ENCODE measurements at places on chromosomes 12 and 14.

- DNase-seq: no peak
Measured at GRCh38 chr14:101870273-101870939, 94.0 kb upstream of the DYNC1H1 start.

GRCh38 chr14:34682787-34683321 is 31.5 kb downstream of the CFL2 start:
- DNase-seq: no peak

DNA sequence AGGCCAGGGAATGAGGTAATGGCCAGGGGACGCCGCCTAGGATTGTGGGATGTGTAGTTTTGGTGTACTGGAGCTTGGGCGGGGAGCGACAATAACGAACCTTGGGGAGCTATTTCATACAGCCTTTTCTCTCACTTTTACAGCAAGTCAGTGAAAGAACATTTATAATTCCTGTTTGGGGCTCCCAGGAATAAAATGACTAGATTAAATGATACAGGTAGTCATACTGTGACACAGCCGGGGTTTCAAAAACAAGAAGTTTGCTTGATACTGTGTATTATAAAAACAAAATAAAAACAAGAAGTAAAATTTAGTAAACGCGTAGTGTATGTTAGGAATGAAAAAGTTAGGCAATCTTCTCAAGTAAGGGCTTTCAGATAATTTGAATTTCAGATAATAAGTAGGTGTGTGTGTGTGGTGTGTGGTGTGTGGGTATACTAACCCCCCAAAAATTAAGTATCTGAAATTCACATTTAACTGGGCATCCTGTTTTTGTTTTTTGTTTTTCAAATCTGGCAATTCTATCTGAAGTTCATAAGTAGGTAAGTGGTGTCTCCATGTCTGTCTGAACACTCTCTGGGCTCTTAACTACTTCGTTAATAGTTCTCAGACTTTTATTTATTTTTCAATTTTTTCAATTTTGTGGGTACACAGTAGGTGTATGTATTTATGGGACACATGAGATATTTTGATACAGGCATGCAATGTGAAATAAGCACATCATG is 458 bp upstream of the DCTN2 start:
- no peak for DNase-seq

- no peak for DNase-seq
Measured at GRCh38 chr12:120169946-120170345, 24.6 kb downstream of the GCN1 start.

- peak; percentile 10 for DNase-seq
Measured at GRCh38 chr12:59164991-59165718, 244.9 kb upstream of the LRIG3 start.

GRCh38 chr12:132211816-132212215 is 67.6 kb downstream of the NOC4L start:
- DNase-seq: no peak

DNA sequence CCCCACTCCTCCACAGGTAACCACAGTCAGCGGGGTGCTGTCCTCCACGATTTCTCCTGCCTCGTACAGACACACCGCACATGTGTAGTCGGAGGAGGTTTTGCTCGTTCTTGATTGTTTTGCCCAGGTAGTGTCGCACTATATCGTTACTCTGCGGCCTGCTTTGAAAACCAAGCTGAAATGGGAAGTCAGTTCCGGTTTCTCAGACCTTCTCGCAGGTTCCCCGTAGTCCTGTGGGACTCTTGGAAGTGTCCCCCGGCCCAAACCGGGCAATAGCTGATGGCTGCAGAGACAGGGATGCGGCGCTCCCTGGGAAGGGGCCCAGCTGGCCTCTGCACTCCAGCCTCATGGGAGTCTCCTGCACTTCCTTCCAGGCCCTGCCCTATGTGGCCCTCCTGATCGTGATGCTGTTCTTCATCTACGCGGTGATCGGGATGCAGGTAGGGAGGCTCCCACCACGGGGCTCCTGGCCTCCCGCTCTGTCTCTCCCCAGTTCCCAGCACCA is 141.3 kb upstream of the FKBP4 start:
- no peak for DNase-seq

- DNase-seq: no peak
Measured at GRCh38 chr12:55253281-55253680, 8.9 kb downstream of the OR6C74 start.

- DNase-seq: no peak
Measured at GRCh38 chr12:20142316-20142715, 226.0 kb upstream of the PDE3A start.

GRCh38 chr12:66803930-66804329 is 125.1 kb upstream of the GRIP1 start:
- no peak for DNase-seq
